ENCODE measurements at places on chromosomes 13 and 19.

GRCh38 chr19:34274827-34275625 lies 20.7 kb downstream of the GARRE1 start:
- no peak for DNase-seq

GRCh38 chr13:95485518-95486144 lies 66.9 kb upstream of the CLDN10 start:
- no peak for DNase-seq

DNA sequence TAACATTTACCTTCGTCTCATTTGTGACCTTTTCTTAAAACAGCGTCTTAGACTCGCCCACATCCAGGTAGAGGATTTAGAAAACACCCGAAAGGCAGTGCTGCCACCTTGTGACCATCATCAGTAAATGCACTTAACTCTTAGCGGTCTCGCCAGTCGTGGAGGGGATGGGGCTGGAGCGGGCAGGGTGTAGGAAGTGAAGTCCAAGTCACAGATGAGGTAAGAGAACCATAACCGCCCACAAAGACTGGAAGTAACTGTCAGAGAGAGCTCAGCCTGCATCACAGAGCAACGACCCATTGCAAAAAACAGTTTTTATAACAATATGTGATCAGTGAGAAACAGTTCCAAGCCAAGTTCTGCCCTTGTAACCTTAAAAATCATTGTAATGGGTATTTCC lies 10.7 kb upstream of the CEACAM3 start:
- DNase-seq: peak; percentile 1

GRCh38 chr19:8212212-8212611 lies 3.0 kb downstream of the CERS4 start:
- DNase-seq: no peak

DNA sequence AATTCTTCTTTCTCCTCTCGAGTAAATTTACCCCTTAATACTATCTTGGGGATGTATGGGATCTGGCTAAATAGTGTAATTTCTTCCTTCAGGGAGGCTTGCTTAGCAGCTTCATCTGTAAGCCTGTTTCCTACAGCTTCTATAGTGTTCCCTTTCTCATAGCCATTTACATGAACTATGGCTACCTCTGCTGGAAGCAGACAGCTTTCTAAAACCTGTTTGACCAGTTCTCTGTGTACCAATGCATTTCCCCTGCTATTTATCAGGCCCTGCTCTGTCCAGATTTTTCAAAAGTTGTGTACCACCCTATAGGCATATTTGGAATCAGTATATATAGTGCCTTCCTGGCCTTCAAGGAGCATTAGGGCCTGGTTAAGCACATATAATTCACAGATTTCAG lies 113.6 kb upstream of the PCDH9 start:
- DNase-seq: no peak

- no peak for DNase-seq
Observed at GRCh38 chr19:18609717-18610051, 3.0 kb upstream of the TMEM59L start.

DNA sequence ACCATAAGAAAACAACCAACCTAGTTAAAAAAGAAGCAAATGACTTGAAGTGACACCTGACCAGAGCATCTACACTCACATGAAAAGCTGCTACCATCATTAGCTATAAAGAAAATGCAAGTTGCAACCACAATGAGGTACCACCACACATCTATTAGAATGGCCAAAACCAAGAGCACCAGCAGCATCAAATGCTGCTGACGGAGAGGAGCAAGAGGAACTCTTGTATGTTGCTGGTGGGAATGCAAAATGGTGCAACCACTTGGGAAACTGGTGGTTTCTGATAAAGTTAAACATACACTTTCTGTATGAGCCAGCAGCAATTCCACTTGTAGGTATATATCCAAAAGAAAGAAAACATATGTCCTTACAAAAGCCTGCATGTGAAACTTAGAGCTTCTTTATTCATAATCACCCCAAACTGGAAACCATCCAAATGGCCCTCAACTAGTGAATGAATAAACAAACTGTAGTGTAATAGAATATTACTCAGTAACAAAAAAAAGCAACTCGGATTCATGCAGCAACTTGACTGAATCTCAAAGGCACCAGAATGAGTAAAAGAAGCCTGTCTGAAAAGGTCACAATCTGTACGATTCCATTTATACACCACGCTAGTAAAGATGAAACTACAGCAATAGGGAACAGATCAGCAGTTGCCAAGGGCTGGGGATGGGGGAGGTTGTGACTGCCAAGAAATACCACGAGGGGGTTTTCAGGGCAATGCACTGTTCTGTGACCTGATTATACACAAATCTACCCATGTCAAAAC lies 60.9 kb upstream of the RANBP3 start:
- DNase-seq: no peak

DNA sequence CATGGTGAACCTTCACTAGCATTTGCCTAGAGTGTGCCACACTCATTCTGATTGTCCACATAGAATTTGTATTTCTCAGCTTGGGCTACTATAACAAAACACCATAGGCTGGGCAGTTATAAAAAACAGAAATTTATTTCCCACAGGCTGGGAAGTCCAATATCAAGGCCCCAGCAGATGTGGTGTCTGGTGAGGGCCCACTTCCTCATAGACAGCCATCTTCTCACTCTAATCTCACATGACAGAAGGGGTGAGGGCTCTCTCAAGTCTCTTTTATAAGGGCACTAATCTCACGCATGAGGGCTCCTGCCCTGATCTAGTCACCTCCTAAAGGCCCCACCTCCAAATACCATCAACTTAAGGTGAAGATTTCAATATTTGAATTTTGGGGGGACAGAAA lies 53.6 kb downstream of the LRRC63 start:
- no peak for DNase-seq

DNA sequence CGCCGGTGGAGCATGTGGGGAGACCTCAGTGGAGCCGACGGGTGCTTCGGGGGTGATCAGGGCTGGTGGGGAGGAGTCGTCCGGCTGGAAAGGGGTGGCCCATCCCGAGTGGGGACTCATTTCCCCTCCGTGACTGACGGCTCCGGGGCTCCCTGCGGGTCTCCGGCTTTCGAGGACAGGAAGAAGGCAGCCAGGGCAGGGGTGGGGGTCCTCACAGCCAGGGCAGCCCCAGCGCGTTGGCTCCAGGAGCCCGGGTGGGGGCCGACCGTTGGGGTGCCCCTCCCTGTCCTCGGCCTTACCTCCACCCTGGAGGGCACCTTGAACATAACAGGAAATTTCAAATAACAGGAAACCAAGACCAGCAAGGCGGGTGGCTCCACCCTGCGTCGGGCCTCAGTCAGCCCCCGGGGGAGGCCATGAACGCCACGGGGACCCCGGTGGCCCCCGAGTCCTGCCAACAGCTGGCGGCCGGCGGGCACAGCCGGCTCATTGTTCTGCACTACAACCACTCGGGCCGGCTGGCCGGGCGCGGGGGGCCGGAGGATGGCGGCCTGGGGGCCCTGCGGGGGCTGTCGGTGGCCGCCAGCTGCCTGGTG lies at the start of gene S1PR4:
Gene S1PR4, plus strand, starts transcription at position 393 of the 596 bp plus-strand sequence. Its CDS starts 24 bp downstream, at position 417.
- DNase-seq: no peak

GRCh38 chr13:24511019-24511815 lies 1.4 kb downstream of the PARP4 start:
- DNase-seq: no peak

- no peak for DNase-seq
Observed at GRCh38 chr19:3006075-3006767, 22.9 kb downstream of the TLE2 start.

GRCh38 chr13:47109028-47109427 lies 212.2 kb upstream of the HTR2A start:
- DNase-seq: no peak

GRCh38 chr19:38183251-38183897 lies 40.6 kb downstream of the DPF1 start:
- no peak for DNase-seq

DNA sequence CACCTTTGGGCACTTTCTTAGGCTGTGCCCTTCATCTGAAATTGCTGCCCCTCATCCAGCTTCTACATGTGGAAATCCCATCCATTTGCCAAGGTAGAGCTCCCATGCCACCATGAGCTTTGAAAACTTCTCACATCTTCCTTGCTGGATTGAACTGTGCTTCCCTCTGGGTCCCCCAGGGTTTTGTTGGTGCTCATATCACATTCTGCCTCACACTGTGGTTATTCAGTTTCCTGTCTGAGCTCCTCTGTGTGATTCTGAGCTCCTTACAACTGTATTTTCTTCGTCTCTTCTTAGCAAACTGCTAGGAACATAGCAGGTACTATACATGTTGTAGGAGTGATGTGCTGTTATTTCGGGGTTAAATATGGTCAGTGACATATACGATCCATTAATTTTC lies 74.9 kb upstream of the KL start:
- DNase-seq: no peak

Data from NCI-H446 treated with DMSO at 0.1 percent for 48 hours (cell line).